ENCODE measurements at places on chromosomes 13 and 19.

- DNase-seq = peak; percentile 60
These were observed 58.6 kb upstream of the POSTN start for GRCh38 chr13:37657134-37657533.

DNA sequence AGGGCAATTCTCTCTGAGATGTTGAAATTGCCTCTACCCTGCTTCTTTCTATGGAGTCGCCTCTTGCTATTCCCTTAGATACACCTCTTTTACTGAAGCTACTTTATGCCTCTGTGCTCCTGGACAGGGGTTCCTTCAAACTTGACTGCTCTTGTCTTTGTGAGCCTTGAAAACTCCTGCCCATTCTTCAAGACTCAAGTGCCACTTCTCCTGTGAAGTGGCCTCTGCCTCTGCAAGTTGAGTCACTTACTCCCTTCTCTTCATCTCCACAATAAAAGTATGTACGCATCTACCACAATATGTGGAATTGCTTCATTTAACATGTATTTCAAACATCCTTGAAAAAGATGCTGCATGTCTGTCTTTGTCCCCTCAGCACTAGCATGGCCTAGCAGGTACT is 66.0 kb upstream of the TPP2 start:
- no peak for DNase-seq

DNA sequence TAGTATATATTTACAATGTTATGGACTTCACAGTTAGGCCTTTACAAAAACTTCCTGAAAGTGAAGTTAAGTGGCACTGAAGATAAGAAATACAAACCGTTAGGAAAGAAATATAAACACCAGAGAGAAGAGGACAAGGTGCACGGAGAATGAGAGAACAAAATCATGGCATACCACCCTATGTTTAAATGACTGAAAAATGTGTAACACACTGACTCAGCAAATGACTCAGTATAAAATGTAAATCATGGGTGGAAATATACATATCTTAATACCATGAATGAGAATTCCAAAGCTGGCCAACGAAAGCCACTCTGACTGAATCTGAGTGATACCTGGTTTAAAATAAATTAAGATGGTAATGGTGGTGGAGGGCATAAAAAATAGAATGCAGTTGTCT is 260.8 kb downstream of the DNAJC15 start:
- no peak for DNase-seq

GRCh38 chr19:46189971-46190888 is 39.3 kb upstream of the IGFL1 start:
- DNase-seq = no peak

DNA sequence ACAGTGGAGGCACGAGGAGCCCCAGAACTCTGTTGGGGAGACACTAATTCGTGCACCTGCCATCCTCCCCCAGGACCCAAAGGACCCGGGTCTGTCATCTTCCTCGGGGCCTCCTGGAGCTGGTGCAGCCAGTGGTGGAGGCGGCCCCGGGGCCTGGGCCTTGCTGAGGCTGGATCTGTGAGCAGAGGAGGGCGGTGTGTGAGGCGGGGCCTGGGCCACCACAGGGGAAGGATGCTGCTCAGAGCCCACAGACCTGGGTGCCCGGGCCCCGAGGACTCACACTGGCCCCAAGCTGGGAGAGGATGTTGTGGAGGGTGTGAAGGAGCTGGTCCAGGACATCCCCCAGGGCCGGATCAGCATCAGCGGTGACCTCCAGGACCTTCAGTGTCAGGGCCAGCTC is 8.3 kb downstream of the IFNL3 start:
- DNase-seq = no peak

DNA sequence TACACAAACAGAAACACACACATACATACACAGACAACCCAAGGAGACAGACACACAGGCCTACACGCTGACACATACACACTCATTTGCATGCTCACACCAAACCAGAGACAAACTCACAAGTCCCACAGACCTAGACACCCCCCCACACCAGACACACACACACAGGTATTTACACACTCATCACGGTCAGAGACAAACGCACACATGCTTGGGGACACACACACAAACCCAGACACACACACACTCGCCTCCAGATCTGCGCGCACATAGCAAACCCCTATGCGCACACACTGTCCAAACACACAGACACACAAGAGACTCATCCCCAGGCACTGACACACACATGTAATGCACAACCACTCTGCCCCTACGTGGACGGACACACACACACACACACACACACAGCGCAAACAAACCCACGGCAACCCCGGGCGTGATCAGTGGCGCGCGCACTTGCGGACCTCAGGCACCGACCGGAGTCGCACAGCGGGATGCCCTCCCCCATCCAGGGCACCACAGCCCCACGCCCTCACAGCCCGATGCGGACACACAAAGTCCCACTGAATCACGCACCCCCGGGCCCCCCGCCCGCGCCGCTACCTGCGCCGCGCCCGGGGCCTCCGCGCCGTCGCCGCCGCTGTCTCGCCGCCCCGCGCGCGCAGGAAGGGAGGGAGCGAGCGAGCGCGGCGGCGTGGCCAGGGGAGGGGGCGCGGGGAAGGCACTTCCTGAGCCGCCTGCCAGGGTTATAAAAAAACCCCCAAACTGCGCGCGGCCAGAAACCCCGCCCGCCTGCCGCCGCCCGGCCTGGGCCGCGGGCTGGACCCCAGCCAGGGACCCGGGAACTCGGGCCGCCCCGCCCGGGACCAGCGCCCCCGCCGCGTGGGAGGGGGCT is at the start of gene ADAMTS10:
ADAMTS10 (minus strand) TSS at position 675 of the 895 bp plus-strand sequence. CDS start 5,005 bp downstream, outside the sequence.
- DNase-seq = no peak

DNA sequence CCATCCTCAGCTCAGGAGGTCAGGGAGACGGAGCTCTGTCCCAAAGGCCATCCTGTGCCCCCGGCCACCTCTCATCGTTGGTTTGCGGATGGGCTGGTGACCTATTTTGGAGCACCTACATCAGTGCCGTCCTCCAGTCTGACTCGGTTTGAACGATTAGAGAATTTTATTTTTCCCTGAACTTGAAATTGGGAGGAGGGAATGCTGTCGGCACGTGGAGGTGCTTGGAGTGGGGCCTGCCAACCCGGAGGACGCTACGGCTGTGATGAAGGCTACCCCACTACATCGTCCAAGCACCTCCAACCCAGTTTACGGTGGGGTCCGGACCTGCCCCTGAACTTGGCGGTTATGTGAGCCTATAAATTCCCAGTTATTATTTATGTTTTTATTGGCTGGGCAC is 3.0 kb upstream of the ZNF554 start:
- DNase-seq = no peak

DNA sequence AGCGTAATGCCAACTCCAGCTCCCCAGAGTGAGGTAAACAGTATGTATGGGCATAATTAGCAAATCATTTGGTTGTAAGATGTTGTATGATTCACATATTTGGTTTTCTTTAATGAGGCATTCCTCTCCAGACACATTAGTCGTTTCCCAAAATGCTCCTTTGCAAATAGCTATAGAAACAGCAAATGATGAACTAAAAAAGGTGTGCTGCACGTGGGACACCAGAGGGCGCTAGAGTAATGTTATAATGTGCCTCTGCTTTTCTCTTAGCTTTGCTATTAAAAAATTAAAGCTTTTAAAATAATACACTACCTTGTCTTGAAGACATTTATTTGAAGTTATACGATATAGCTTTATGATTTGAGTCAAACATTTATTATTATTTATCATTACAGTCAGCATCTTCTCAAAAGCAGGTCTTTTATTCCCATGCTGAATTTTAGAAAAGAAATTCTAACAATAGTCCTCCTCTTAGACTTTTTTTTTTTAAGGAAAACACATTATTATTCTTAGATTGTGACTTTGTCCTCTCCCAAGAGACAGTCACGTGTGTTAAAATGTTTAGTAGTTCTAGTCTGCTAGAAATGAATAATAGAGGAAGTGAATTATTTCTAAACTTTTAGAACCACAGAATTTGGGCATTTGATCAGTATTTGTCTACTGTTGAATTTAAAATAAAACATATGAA is 121.6 kb upstream of the FRY start:
- peak; percentile 54 for DNase-seq

DNA sequence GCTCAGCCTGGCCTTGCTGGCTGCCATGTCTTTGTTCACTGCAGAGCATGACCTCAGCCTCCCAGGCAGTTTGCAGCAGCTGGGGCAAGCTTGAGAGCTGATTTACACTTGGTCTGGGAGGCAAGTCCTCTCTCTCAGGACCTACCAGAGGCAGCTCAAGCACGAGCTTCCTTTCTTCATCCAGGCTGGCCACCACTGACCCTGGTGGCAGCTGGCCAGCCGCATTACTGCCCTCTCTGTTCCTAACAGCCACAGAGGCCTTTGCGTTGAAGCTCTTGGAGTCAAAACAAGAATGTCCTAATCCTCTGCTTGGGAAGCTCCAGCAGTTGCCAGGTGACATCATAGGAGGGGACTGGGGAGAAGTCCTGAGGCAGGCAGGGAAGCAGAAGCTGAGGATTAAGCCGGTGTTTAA is 85.7 kb downstream of the NUFIP1 start:
- DNase-seq = peak; percentile 85

- no peak for DNase-seq
These were observed 245.3 kb downstream of the PCCA start for GRCh38 chr13:100334214-100334613.

DNA sequence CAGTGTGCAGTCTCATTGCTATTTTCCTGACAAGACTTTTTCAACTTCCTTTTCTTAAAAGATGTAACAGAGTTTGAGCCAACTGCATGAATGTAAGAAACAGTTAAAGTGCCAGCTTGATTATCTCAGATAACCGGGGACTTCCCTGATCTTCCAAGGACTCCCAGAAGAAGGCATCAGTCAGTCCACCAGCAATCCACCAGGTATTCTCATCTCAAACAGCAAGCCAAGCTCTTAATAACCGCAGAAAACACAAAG is 350.1 kb downstream of the LIG4 start:
- no peak for DNase-seq

GRCh38 chr19:23505738-23506137 is 110.5 kb upstream of the ZNF91 start:
- DNase-seq = no peak

DNA sequence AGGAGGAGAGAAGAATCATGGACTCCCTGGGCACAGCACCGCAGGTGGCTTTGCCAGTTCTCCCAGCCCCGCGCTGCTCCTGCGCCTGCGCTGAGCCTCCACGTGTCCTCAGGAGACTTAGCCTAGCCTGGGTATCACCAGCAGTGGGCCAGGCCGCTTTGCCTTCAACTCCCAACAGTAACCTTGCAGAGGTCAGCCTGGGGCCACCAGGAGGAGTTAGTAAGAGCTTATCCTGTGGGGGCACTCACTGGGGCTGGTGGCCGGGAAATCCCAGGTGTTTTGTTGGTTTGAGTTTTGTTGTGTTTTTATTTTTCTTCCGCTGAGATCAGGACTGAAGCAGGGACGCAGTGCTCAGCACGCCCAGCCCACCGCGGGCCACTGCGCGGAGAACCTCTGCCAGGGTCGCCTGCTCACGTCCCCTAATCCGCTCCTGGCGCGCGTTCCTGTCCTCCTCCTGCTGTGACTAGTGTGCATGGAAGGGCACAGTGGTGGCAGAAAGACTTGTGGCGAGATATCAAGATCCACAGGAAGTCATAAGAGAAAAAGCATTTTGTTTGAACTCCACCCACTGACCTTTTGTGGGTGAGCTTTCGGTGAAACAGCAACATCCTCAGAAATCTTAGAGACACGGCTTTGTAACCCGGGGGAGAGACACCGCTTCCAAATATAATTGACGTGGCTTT is 207.4 kb upstream of the RFC3 start:
- no peak for DNase-seq

GRCh38 chr19:17794731-17795494 is at the start of gene B3GNT3:
Gene B3GNT3 (plus strand): TSS chr19:17795138. CDS start chr19:17807808, 12,670 bp downstream.
- no peak for DNase-seq

GRCh38 chr19:39426170-39426569 is 9.6 kb downstream of the RPS16 start:
- DNase-seq = no peak

GRCh38 chr13:43880214-43880855 is 631 bp downstream of the LACC1 start:
- no peak for DNase-seq

- no peak for DNase-seq
These were observed 36.9 kb downstream of the PABPC3 start for GRCh38 chr13:25132751-25133390.

DNA sequence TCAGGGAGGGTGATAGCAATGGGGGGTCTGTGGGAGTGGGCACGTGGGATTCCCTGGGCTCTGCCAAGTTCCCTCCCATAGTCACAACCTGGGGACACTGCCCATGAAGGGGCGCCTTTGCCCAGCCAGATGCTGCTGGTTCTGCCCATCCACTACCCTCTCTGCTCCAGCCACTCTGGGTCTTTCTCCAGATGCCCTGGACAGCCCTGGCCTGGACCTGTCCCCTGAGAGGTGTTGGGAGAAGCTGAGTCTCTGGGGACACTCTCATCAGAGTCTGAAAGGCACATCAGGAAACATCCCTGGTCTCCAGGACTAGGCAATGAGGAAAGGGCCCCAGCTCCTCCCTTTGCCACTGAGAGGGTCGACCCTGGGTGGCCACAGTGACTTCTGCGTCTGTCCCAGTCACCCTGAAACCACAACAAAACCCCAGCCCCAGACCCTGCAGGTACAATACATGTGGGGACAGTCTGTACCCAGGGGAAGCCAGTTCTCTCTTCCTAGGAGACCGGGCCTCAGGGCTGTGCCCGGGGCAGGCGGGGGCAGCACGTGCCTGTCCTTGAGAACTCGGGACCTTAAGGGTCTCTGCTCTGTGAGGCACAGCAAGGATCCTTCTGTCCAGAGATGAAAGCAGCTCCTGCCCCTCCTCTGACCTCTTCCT is 9.3 kb upstream of the CEACAM7 start:
- no peak for DNase-seq

DNA sequence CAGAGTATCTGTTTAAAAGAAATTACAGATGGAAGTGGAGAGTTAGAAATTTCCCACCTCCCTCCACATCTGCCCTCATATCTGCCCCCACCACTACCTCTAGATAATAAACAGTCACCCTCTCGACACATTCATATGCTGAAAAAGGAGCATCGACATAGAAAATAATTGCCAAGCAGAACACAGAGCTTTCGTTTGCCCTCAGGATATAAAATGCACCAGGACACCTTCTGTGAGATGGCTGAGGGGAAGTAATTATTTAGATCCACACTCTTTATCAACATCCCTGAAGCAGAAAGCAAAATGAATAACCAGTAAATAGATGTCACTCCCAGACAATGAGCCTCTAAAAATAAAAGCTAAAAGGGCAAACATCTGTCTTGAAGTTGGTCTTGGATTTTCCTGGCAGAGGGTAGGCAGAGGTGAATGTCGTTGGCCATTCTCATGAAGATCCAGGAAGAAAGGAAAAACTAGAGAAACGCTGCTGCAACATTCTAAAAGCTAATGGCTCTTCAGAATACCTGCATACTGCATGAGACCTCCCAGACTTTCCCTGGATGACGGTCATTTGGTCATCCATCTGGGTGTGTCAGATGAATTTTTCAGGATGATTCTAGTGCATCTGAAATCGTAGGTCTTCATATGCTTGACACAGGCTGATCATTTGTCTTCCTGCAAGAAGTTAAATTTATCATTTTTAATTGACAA is 527.5 kb downstream of the RFC3 start:
- no peak for DNase-seq

DNA sequence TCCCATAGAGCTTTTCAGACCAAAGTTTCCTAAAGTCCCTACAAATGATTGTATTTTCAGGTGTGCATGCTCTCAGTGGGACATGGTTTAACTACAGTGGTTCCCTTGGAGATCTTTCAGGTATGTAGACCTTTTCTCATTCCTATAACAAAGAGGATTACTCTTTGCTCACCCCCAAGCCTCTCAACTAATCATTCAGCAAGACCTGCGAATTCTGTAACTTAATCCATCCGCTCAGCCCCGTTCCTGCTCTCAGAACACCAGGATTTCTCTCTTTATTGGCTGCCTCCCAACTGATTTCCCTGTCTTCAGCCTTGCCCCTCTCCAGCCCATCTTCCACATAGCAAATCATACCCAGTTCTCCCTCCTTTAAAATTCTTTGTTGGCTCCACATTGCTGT is 253.6 kb downstream of the MTUS2 start:
- DNase-seq = no peak

Data from astrocyte of the cerebellum (primary cell).